Sigmoid colon (tissue), 7 donors: ENCODE measurements at places on chromosomes 4 and X. TPM values are rescaled to one million over a fixed set of nuclear protein-coding genes. Genes with fewer than 3 reads are reported as not detected.
A peak's percentile ranks its signal among the peaks of the same experiment; 100 is the strongest.

USP17L26 gene
- total RNA-seq = not detected

BEND2 gene
- not detected for total RNA-seq

LRIT3 gene
- total RNA-seq = not detected

GRCh38 chr4:27181693-27182092 lies 321.1 kb downstream of the STIM2 start:
- H3K4me1 ChIP-seq = no peaks in the 10 kb centered on the region
- H3K4me3 ChIP-seq = no peak overlapping the region
- no peaks in the 10 kb centered on the region for H3K27me3 ChIP-seq
- no peak overlapping the region for H3K27ac ChIP-seq
- DNase-seq = no peak

DNA sequence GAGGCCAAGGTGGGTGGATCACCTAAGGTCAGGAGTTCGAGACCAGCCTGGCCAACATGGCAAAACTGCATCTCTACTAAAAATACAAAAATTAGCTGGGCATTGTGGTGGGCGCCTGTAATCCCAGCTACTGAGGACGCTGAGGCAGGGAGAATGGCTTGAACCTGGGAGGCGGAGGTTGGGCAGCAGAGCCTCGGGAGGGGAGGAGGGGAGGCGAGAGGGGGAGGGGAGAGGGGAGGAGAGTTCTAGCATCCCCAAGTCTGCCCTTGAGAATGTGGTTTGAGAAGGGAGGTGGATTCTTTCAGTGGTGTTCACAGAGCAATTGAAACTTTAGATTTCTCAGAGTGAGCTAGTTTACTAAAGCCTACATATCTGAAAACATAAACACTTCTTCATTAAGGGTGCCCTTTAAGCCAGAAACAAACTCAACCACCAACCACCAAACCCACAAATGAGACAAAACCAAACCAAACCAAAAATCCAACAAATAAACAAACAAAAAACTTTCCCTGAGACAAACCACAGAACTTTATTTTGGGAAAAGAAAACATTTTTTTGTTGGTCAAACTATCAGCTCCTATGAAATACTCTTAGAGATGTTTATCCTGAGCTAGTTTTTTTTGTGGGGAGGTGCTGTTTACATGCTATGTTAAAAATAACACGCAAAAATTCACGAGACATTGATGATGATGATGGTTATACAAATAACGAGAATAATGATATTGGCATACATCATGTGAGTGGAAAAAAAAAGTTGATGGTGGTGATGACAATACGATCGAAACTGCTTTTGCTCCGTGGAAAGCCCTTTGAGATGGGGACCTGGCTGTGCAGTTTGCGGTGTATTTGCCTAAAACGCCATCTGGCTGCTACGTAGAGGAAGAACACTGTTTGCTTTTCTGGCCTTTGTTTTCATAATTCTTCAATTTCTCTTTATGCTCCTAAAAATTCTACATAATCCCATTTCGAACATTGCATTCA lies 98.2 kb upstream of the PRKX start:
- no peak for DNase-seq
- no peaks in the 10 kb centered on the region for H3K36me3 ChIP-seq
- no peak overlapping the region for H3K4me3 ChIP-seq
- no peaks in the 10 kb centered on the region for H3K27me3 ChIP-seq
- peaks cover 17% of the 10 kb centered on the region for H3K4me1 ChIP-seq

DNA sequence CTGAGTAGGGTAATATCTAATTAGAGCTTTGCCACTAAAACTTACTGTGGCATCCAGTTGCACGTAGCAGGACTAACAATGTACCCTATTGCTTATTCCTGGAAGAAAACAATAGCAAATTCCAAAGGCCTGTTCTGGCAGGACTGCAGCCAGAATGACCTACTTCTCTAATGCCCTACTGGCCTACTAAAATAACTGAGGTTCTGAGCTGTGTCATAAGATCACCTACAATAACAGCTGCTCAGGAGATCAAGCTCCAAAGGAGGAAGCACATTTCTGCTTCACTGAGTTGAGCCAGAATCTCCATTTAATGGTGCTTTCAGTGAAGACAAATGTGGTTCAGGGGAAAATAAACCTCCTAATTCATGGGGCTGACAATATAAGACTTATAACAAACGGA lies 42.2 kb upstream of the CXCL8 start:
- H3K4me1 ChIP-seq = peaks cover 10% of the 10 kb centered on the region
- no peaks in the 10 kb centered on the region for H3K27me3 ChIP-seq
- DNase-seq = no peak
- H3K4me3 ChIP-seq = no peak overlapping the region
- H3K27ac ChIP-seq = no peak overlapping the region
- H3K36me3 ChIP-seq = no peaks in the 10 kb centered on the region

- no peak overlapping the region for H3K27ac ChIP-seq
- no peaks in the 10 kb centered on the region for H3K36me3 ChIP-seq
- H3K27me3 ChIP-seq = no peaks in the 10 kb centered on the region
- DNase-seq = no peak
Measured at GRCh38 chr4:45855857-45856256, 268.0 kb downstream of the GABRG1 start.

DNA sequence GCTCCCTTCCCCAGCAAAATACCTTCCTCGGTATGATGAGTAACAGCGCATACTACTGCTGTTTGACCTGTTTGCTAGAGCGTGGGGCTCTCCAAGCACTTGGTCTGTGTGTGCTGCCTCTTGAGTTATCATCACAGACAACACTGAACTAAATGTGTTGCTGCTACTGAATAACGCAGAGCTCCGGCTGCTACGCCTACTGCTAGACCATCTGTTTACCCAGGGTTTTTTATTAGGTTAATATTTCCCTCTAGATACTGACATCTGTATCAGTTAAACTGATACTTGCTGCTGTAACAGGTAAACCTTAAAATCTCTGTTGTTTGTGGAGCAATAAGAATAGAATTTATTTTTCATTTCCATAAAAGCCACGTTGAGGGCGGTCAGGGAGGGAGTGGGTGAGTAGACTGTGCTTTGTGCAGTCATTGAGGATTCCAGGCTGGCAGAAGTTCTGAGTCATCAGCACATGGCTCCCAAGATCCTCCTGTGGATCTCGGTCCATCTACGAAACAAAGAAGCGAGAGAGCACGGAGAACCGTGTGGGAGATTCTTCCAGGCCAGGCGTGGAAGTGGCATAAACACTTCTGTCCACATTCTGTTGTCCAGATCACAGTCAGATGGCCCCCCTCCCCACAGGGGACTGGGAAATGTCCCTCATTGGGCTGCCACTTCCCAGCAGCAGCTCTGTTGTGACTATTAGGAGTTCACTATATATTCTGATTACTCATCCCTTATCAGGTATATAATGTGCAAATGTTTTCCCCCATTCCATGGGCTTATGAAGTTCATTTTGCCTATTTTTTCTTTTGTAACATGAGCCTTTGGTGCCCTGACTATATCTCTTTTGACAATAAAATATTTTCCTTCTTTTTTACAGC lies 14.1 kb downstream of the GRK4 start:
- H3K27ac ChIP-seq = no peak overlapping the region
- no peaks in the 10 kb centered on the region for H3K4me1 ChIP-seq
- no peak overlapping the region for H3K4me3 ChIP-seq
- no peaks in the 10 kb centered on the region for H3K27me3 ChIP-seq
- no peak for DNase-seq
- H3K36me3 ChIP-seq = no peaks in the 10 kb centered on the region

GRCh38 chrX:42751573-42751972 lies 26.4 kb downstream of the PPP1R2C start:
- H3K4me1 ChIP-seq = no peaks in the 10 kb centered on the region
- no peak overlapping the region for H3K27ac ChIP-seq

DNA sequence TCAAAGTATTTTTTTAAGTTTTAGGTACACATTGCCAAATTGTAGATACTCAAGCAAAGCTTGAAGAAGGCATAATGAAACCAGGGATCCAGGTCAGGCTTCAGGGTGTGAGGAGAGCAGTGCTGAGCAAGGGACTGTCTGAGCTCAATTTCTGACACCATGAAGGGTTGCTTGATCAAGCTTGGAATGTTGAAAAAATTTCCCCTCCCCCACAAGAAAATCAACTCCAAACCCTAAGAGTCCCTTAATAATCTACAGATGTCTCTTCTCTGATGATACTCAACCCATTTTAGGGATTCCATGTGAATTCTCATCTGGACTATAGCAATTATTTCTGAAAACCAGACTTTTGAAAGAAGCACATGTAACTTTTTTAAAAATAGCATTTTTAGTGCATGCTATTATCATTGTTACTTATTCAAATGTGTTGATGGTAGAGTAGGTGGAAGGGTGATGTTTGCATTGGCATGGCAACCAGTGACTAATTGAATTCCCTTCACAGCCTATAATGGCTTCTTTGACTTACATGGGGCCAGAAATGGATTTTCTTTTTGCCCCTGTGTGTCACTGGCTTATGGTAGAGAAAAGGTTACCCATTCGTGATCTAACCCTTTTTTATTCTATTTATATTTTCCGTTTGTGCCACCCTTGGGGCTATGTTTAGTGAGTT lies 252.0 kb downstream of the FBXW7 start:
- H3K27me3 ChIP-seq = no peaks in the 10 kb centered on the region
- H3K36me3 ChIP-seq = no peaks in the 10 kb centered on the region
- no peak overlapping the region for H3K27ac ChIP-seq
- no peak overlapping the region for H3K4me3 ChIP-seq
- no peaks in the 10 kb centered on the region for H3K4me1 ChIP-seq

- no peaks in the 10 kb centered on the region for H3K4me1 ChIP-seq
- no peaks in the 10 kb centered on the region for H3K27me3 ChIP-seq
- DNase-seq = no peak
- no peak overlapping the region for H3K27ac ChIP-seq
- no peak overlapping the region for H3K4me3 ChIP-seq
- no peaks in the 10 kb centered on the region for H3K36me3 ChIP-seq
Measured at GRCh38 chr4:112973750-112974251, 75.7 kb upstream of the ANK2 start.

DNA sequence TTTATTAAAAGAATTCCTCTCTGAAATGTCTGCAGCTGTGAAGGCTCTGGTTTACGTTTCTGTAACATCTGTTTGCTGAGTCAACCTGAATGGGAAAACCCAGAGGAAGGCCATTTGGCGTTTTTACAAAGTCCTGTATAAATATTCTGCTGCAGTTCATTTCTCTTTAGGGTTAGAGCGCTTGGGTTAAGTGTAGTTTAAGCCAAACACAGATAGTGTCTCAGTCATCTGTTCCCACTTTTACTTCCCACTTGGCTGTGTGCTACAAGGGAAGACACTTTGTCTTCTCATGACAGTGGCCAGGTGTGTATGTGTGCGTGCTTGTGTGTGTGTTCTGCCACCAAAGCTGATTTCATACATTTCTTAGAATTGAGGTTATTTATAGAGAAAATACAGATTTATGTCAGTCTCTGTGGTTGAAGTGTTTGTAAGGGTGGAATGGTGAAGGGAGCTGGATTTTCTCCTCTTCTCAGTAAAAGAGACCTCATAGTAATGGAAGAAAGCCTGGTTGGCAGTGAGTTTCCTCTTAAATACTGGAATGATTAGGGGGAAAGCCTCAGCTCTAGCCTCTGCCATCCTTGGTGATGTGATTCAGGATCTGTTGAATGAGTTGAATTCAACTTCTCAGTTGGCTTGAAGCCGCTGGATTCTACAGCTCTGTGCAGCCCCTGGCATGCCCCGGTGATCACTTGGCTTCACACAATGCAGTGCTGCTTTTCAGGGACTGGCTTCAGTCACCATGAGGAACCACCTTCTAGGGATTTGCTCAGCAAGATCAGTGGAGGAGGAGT lies 50.6 kb downstream of the JADE1 start:
- H3K4me1 ChIP-seq = peaks cover 34% of the 10 kb centered on the region
- peaks cover 23% of the 10 kb centered on the region for H3K36me3 ChIP-seq
- no peaks in the 10 kb centered on the region for H3K27me3 ChIP-seq
- no peak for DNase-seq

GRCh38 chr4:149549911-149550310 lies 265.7 kb downstream of the IQCM start:
- no peak overlapping the region for H3K27ac ChIP-seq
- no peak for DNase-seq
- H3K4me3 ChIP-seq = no peak overlapping the region

- no peak overlapping the region for H3K4me3 ChIP-seq
- H3K4me1 ChIP-seq = no peaks in the 10 kb centered on the region
- H3K36me3 ChIP-seq = no peaks in the 10 kb centered on the region
- no peak overlapping the region for H3K27ac ChIP-seq
- H3K27me3 ChIP-seq = no peaks in the 10 kb centered on the region
Measured at GRCh38 chrX:96591421-96591820, 93.2 kb upstream of the DIAPH2 start.

DNA sequence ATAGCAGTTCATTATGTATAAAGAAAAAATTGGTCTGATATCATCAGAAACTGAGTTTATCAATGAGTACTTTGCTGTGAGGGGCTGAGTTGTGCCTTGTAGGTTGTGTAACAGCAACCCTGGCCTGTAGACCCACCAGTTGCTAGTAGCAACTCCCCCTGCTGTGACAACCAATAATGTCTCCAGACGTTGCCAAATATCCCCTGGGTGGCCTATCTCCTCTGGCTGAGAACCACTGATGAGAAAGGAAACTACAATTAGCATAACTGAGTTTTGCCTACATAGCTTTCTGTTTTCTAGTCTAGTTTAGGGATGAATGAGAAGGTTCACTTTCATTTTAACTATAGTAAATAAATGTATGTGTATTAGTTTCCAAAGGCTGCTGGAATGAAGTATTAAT lies 234.1 kb downstream of the CPE start:
- no peaks in the 10 kb centered on the region for H3K36me3 ChIP-seq
- H3K4me3 ChIP-seq = no peak overlapping the region
- no peaks in the 10 kb centered on the region for H3K27me3 ChIP-seq
- no peak for DNase-seq
- H3K27ac ChIP-seq = peak overlapping the region; percentile 54

- H3K27ac ChIP-seq = no peak overlapping the region
- H3K4me1 ChIP-seq = no peaks in the 10 kb centered on the region
- H3K4me3 ChIP-seq = peak overlapping the region; percentile 33
- no peak for DNase-seq
- no peaks in the 10 kb centered on the region for H3K36me3 ChIP-seq
Measured at GRCh38 chrX:135295238-135295943, 13.9 kb upstream of the ETDC start.

DNA sequence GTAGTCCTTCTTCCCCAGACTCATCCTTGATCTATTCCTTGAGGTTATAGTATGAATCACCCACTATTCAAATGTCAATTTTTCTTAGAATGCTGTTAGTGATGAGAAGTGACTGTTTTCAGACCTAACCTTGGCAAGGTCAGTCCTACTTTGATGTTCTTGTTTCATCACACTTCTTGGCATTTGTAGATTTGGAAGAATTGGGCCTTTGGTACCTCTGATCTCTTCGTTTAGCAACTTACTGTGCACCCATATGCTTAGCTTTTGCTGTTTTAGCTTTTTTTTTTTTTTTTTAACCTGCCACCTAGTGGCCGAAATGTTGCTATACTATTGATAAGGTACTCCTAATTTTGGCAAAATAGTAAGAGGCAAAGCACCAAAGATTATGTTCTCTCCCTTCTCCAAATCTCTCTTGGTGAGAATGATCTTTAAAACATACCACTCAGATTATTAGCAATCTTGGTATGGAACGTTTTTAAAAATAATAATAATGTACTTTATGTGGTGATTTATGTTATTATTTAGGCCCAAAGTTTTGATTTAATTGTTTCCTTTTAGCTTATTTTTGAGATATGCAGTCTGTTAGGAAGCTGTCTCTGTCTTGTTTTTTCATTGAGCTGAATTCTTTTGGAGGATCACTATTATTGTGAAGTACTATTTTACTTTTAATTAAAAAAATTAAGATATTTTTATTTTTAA lies 16.6 kb downstream of the DCK start:
- no peak overlapping the region for H3K27ac ChIP-seq
- H3K4me3 ChIP-seq = no peak overlapping the region
- no peak for DNase-seq
- no peaks in the 10 kb centered on the region for H3K4me1 ChIP-seq
- H3K27me3 ChIP-seq = no peaks in the 10 kb centered on the region
